ENCODE measurements at places on chromosomes 6 and 20. TPM values are rescaled to one million over a fixed set of nuclear protein-coding genes. Genes with fewer than 3 reads are reported as not detected.

DNA sequence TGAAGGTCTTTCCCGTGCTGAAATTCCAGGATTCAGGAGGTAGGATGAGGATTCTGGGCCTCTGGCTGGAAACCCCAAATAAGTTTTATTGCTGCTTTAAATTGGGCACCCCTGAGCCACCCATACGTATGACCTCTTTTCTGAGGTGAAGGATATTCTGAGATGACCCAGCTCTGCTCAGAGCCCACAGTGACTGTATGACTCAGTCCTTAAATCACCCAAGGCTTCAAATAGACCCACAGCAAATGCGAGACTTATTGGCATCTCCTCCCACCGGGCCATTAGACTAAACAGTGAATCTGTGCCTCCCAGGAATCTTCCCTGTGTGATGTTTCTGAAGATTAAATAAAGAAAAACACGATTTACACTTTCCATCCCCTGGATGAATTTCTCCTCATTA, 9.5 kb downstream of the SIRPG start:
- no peak for DNase-seq

DNA sequence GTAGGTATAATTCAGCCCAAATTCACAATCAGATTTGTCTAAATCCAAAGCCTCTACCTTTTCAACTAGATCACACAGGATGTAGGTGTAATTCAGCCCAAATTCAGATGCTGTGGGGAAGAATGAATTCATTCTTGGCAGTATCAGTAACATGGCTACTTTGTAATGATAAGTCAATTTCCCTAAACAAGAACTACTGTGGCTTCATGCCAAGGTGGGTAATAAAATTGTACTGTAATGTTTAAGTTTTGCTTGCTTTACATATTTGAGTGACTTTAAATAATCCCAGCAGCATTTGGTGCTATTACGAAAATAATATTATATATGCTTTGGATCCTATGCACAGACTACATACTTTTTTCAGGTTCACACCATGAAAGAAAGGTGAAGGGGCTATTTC, 239.1 kb downstream of the HDGFL1 start:
- DNase-seq = no peak

HBS1L gene
- 222 TPM for total RNA-seq

DNA sequence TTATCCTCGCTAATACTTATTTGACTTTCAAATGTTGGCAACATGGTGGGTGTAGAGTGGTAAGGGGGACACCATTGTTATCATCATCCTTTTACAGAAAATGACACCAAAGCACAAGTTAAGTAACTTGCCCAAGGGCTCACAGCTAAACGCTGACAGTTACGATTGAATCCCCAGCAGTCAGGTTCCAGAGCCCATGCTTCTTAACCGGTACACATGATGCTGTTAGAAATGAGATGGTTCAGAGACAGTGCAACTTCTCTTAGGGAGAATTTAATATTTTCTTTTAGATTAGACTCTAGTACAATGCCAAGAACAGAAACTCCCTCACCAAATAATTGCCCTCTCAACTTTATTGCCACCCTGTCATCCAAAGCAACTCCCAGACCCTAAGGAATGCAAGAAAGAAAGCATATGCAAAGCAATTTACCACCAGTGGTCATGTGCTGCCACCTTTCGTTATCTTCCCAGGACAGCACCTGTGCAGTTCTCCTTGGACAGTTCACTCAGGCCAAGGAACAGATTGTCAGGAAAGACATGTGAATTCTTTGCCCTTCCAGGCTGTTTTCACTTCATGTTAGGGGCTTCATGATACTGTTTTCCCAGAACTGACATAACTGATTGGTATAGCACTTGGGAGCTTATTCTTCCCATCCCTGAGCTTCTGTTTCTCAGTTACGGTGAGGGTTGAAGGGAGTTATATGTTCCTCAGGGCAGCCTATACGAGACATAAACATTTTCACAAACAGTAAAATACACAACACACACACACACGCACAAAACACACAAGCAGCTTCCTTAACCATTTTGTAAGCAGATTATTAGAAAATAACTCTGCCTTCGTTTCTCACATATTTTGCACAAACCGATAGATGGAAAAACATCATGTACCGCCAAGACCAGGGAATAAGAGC, 5.1 kb downstream of the HLA-DMA start:
- DNase-seq = peak; percentile 58

- peak; percentile 92 for DNase-seq
These were observed 27.2 kb upstream of the BTBD3 start for GRCh38 chr20:11890331-11891076.

DNA sequence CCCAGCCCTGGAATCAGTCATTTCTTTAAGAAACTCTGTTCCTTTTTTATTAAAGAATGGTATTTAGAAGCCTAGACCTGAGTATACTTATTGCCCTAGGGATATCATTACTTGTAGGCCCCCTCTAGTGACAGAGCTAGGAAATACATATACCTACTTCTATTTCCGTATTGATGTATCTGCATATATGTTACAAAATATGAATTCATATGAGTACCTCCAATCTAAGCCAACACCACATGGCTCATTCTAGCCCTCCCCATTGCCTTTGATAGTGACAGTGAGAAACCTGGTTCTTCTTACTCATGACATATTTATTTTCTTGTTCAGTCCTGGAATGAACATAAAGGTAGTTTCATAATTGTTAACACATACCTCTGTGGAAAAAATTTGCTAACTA, 137.2 kb downstream of the FARS2 start:
- DNase-seq = peak; percentile 35

DNA sequence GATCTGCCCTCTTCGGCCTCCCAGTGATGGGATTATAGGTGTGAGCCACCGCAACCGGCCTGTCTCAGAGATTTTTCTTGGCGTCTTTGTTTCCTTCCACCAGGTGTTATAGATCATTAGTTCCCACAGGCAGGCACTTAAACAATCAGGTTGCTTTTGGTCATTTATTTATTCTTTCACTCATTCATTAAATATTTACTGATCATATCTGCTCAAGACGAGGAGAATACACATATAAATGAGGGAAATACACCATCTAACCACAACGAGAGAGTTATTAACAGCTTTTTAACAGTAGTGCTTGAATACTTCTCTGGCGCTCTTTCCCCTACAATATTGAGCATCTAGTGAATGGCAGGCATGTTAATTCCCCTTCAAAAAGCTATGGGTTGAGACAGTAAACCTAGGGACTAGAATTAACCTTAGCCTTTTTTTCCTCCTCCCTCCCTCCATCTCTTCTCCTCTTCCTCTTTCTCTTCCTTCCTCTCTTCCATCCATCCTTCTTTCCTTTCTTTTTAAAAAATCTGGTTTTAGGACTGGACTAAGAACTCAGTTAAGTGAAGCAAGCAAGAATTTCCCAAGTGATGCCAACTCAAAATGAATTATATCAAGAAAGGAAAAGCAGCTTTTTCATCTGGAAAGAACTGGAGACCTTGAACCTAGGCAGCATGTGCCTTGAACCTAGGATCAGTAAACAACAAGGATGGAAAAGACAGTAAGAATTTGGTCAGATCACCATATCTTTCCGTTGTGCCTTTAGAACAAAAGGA, 41.1 kb upstream of the RFPL4B start:
- DNase-seq = no peak

DNA sequence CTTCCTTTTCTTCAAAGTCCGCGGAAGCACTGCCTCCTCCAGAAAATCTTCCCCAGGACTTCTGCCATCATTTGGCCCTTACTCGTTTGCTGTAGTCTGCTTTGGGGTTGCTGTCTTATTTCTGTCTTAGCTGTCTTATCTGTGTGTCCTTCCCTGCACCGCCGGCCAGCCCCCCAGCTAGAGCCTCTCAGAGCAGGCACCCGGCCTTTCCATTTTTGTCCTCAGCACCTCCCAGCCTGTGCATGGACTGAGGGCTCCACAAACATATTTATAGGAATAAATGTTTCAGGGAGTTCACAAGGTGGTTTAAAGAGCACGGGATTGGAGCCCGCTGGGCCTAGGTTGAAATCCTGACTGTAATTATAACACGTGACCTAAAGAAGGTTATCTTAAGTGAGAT, 8.1 kb downstream of the GLP1R start:
- DNase-seq = no peak

CCN5 gene
- total RNA-seq = not detected

DNA sequence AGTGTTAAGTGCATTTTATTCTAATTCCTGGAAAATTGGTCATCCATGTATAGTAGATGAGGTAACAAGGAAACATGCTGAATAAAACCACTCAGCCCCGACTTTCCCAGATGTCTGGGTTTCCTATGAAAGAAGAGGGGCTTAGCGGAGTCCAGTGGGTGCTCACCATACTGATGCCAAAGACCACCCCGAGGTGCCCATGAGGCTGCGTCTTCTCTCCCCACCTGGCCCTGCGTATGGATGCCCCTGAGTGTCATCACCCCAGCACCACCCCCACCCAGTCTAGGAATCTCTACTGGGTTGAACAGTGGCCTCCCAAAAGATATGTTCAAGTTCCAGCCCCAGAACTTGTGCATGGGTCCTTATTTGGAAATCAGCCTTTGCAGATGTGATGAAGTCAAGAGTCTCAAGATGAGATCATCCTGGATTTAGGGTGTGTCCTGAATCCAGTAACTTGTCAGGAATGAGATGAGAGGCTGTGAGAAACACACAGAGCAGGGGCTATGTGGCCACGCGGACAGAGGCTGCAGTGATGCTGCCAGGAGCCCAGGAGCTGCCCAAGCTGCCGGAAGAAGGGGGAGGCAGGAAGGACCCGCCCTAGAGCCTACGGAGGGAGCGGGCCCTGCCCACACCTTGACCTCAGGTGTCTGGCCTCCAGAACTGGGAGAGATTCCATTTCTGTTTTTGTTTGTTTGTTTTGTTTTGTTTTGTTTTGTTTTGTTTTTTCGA, 124.6 kb upstream of the CDH4 start:
- DNase-seq = no peak

GRCh38 chr6:79426625-79427278, 110.5 kb downstream of the LCA5 start:
- no peak for DNase-seq

MGME1 gene
- total RNA-seq = 66.6 TPM

LRFN2 gene
- total RNA-seq = not detected

CPNE5 gene
- total RNA-seq = not detected

- DNase-seq = no peak
These were observed 34.0 kb downstream of the ZC3H12D start for GRCh38 chr6:149450679-149451375.

- no peak for DNase-seq
These were observed 12.4 kb downstream of the KATNA1 start for GRCh38 chr6:149636124-149636523.

- DNase-seq = no peak
These were observed 901 bp downstream of the KCNK15 start for GRCh38 chr20:44746367-44747165.

- DNase-seq = no peak
These were observed 117.5 kb upstream of the KCNQ5 start for GRCh38 chr6:72504406-72504805.

HRH3 gene
- 0.10 TPM for total RNA-seq

CD93 gene
- not detected for total RNA-seq

SIRPG gene
- total RNA-seq = not detected

GRCh38 chr20:38222231-38222922, 38.2 kb downstream of the KIAA1755 start:
- DNase-seq = peak; percentile 71

- no peak for DNase-seq
These were observed 4.4 kb downstream of the PGK2 start for GRCh38 chr6:49782725-49783124.

- no peak for DNase-seq
These were observed 2.5 kb downstream of the RNF217 start for GRCh38 chr6:124964764-124965105.

DNA sequence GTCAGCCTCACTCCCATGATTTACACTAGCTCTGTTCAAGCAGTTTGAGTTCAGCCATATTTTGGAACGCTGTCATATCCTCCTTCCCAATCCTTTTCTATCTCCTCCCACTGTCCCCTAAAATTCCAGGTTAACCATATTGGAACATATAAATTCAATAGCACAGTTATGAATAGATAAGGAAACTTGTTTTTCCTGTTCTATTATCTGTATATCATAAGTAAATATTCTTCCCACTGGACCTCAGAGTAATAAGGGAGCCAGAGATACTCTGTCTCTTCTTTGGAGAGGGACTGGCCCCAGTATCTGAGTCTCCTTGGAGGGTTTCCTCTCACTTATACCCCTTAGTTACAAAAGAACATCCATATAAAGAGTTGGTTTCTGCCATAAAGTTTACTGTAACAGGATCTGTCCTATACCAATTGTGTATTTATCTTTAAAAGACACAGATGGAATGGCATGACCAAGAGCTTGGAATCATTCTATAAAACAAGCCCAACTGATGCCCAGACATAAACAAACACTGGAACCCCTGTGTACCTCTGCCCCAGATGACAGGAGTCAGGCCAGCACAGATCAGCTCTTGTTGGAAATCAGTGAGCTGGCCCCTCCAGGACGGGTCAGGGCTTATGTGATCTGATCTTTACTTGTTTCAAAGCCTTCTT, 67.1 kb downstream of the EPB41L2 start:
- no peak for DNase-seq

GRCh38 chr20:3911956-3912355, 22.8 kb downstream of the PANK2 start:
- no peak for DNase-seq

DNA sequence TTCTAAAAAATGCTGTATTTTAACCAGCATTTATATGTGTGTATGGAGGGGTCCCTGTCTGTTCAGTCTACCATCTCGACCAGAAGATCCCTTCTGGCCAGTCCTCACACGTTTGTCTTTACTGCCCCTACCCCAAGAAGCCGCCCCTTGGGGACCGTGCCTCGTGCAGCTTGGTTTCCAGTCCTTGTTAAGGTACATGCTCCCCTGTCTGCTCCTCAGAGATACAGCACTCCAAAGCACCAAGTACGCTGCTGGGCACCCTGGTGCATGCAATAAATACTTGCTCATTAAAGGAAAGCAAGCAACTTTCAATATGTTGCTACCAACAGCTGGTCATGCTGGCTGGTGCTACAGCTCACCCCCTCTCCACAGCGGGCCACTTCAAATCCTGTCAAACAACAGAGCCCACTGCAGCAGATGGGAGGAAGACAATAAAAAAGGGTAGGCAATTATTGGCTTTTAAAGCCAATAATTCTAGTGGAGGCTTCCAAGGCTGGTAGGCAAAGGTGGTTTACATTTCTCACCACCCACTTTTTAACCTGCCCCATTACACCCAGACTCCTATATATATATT, 61.6 kb downstream of the PSMG4 start:
- DNase-seq = no peak

GRCh38 chr6:81894788-81895271, 142.3 kb upstream of the TENT5A start:
- DNase-seq = peak; percentile 67

GRCh38 chr20:36541768-36542488, 609 bp downstream of the MYL9 start:
- DNase-seq = peak; percentile 46

TREML2 gene
- total RNA-seq = not detected

GRCh38 chr20:54694516-54694915, 219.1 kb downstream of the DOK5 start:
- DNase-seq = no peak

DNA sequence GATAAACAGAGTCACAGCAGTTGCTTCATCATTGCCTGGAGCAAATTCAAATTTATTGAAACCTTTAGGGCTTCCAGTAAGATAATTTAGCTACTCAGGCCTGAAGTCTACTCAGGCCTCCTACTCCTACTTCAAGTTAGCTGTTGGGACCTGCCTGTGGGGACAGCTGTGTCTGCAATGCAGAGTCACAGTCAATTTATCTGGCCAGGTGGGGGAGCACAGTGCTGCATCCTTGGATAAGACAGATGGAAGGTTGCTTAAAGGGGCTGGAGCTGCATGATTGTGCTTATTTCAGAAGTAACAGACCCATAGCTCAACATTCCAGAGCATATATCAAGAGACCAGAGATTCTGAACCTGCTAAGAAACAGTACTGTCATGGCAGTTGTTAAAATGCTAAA, 932.1 kb downstream of the QKI start:
- DNase-seq = no peak
